ENCODE measurements at places on chromosomes 6 and 20.

DNA sequence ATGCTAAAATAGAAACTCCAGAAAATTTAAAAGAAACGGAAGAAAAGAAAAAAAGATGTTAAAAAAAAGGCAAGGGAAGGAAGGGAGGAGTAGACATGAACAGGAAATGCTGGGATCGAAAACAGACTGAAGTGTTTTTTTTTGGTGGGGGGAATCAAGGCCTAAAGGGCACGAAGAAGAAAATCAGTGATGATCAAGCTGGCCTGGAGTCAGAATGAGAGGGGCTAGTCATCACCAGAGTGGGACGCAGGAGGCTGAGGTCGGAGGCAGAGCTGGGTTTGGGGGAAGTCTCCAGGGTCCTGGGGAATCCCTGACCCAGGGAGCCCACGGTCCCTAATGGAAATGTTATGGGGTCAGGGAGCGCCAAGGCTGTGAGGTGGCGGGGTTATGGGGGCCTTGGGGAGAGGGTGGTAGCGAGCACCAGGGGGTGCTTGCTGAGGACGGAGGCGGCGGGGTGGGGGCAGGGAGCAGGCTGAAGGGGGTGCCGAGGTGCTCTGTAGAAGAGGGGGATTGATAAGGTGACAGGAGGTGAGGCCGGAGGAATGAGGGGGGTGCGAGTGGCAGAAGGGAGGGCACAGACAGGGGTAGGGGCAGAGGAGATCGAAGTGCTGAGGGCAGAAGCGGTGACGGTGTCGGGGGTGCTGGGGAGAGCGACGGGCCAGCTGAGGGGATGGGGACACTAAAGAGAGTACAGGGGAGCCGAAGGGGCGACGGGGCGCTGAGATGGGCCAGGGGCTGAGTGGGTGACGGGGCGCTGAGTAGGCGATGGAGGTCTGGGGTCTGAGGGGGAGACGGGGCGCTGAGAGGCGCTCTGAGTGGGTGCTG, 684 bp downstream of the ZNFX1 start:
- DNase-seq = no peak

GRCh38 chr6:15914553-15914952, 214.3 kb upstream of the MYLIP start:
- no peak for DNase-seq

GRCh38 chr6:143465546-143465945, 14.9 kb downstream of the PEX3 start:
- no peak for DNase-seq

GRCh38 chr6:169884158-169884557, 132.7 kb downstream of the ERMARD start:
- DNase-seq = no peak

GRCh38 chr6:24920136-24920535, 15.6 kb downstream of the RIPOR2 start:
- no peak for DNase-seq

- no peak for DNase-seq
These were observed 2.9 kb downstream of the ISM1 start for GRCh38 chr20:13223736-13224520.

GRCh38 chr6:26420688-26421171, 18.7 kb downstream of the BTN3A1 start:
- no peak for DNase-seq

- DNase-seq = no peak
These were observed 27.1 kb downstream of the SMOC2 start for GRCh38 chr6:168468045-168468444.

GRCh38 chr20:24742989-24743388, 206.1 kb upstream of the CST7 start:
- DNase-seq = no peak

DNA sequence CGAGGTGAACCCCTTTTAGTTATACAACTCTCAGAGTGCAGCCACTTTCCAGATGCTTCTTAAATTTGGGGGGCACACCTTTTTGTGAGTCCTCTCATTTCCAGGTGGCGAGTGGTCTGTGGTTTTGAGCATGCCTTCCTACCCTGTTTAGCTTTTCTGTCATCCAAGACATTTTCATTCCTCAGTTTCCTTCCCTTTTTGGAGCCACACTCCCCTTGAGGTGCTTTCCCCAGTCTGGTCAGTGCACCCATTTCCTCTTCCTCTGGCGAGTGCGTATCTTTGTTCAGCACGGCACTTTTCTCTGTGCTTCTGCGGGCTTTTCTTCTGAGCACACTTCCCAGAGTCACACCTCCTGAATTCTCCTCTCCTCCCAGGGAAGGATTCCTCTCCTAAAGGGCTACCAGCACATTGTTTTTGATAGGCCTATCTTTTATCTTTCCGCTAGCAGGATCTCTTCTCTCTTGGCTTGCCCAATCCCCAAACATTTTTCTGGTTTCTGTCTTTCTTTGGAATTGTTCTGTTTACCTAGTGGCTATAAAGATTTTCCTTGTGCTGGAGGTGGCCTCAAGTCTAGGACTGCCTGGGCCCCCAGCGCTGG, 1.4 kb downstream of the PHF20 start:
- DNase-seq = no peak

GRCh38 chr6:149984773-149985172, 21.0 kb downstream of the ULBP1 start:
- no peak for DNase-seq

DNA sequence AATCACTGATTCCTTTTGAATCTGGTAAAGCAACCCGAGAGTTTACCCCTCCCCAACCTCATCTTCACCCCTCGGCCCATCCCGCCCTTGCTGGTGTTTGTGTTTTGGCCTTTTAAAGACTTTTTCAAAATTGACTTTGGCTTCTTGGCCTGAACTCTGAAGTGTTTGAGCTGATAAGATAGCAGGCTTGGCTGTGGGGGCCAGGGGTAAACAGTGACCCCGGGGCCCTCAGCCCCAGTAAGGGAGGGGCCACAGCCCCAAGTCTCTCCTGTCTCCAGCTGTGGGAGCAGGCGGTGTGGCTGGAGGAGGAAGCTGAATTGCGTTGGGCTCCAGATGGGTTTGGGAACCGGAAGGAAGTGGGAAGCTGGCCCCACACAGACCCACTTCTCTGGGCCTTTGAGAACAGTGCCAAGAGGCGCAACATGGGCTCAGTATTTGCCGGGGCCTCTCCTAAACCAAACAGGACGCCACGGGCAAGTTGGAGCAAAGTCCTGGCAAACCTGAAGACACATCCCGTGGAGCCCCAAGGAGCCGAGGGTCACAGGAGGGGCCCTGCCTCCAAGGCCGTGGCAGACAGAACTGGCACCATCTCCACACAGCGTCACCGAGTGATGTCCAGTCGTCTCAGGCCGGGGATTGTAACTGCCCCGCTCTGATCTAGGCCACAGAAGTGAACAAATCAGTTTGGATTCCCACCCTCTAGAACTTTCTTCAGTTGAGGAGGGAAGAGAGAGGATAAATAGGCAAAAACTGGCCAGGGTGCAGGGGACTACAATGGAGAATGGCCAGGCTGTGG, 54.3 kb upstream of the PTPN1 start:
- no peak for DNase-seq

GRCh38 chr6:133248241-133249001, 7.3 kb downstream of the EYA4 start:
- DNase-seq = no peak

GRCh38 chr6:156695742-156696141, 81.4 kb upstream of the ARID1B start:
- DNase-seq = no peak

- DNase-seq = no peak
These were observed 671.5 kb downstream of the CBLN4 start for GRCh38 chr20:55333798-55334197.

DNA sequence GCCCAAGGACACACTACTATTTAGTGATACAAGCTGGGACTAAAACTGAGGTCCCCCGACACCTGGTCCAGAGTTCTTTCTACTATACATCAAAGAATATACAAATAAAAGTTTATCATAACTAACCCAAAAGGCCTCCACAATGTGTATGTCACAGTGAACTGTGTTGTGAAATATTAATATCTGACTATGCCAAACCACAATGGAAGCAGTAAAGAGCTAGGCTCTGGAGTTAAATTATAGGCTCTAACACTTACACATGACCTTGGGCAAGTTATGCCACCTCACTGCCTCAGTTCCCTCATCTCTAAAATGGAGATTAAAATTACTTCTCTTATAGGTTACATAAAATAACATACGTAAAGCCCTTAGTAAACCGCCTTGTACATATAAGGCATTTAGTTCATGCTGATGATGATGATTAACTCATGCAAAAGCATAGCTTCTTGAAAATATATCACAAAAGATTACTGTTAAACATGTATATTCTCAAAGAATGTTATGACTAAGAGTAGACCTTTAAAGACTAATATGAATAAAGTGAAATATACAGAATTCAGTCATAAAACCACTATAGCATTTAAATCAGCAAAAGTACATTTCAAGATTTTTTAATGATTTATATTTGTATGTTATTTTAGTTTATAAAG, 5.7 kb downstream of the SUPT3H start:
- no peak for DNase-seq

- no peak for DNase-seq
These were observed 31.6 kb upstream of the LY86 start for GRCh38 chr6:6556738-6557503.

GRCh38 chr20:59955131-59955796, 3.0 kb upstream of the CDH26 start:
- DNase-seq = no peak

GRCh38 chr20:51401496-51401895, 141.0 kb downstream of the NFATC2 start:
- DNase-seq = no peak

DNA sequence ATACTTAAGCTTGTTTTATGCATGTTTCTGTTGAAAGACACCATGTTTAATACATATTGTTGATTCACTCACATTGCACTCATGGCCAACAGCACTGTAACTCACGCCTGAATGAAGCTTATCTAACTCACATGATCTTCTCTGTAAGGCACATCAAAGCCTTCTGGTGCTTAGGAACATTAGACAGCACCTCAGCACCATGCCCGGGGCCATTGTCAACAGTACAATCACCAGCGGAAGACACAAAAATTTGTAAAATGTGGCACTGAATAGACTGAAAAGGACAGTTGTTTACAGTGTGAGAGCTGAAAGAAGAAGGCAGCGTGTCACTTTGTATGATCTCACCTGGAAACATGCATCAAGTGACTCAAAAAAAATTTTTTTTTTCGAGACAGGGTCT, 8.9 kb upstream of the TCF15 start:
- no peak for DNase-seq

- DNase-seq = no peak
These were observed 11.7 kb downstream of the SOD2 start for GRCh38 chr6:159681191-159681880.

DNA sequence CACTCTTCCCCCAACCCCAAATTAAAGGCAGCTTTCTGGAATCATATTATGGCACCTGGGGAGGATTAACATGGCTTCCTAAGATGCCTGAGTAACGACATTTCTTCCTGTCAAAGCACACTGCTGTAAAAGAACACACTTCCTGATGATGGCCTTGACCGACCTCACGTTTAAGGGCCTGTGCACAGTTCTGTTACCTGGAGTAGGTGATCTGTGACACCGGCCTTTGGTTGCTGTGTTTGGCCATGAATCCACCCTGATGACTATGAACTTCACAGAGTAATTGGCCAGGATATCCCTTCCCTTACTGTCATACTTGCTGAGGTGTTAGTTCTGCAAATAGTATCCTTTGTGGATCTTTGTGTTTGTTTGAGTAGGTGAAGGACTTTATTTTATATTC, 45.8 kb downstream of the PLCB4 start:
- no peak for DNase-seq

- no peak for DNase-seq
These were observed 17.7 kb downstream of the DHX35 start for GRCh38 chr20:38979842-38980241.

DNA sequence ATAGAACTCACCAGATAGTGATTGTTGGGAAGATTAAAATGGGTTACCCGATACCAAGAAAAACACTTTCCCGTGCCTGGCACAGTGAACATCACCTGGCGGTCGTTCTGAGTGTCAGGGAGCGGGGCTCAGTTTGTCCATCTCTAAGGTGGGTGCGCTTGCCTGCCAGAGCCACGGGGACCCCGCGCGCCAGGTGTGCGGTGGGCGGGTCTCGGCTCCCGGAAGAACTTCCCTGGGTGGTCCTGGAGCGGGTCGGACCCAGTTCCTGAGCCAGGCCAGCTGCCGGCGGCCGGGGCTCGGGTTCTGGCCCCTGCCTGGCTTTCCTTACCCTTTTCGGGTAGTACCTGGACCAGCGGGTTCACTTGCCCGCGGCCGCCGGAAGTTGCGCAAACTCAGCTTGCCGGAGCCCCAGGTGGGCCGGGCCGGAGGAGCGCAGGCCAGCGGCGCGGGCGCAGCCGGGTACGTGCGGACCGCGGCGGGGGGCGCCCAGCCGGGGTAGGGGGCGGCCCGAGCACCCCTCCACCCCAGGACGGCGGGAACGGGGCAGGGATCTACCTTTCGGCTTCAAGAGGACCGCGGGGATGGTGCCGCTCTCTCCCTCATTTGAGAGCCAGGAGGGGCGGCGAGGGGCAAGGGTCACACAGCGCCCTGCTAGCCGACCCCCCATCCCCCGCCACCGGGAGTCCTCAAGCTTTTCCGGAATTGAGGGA, 7.5 kb downstream of the FAM110A start:
- DNase-seq = no peak

GRCh38 chr6:124119596-124119995, 315.9 kb downstream of the NKAIN2 start:
- no peak for DNase-seq

DNA sequence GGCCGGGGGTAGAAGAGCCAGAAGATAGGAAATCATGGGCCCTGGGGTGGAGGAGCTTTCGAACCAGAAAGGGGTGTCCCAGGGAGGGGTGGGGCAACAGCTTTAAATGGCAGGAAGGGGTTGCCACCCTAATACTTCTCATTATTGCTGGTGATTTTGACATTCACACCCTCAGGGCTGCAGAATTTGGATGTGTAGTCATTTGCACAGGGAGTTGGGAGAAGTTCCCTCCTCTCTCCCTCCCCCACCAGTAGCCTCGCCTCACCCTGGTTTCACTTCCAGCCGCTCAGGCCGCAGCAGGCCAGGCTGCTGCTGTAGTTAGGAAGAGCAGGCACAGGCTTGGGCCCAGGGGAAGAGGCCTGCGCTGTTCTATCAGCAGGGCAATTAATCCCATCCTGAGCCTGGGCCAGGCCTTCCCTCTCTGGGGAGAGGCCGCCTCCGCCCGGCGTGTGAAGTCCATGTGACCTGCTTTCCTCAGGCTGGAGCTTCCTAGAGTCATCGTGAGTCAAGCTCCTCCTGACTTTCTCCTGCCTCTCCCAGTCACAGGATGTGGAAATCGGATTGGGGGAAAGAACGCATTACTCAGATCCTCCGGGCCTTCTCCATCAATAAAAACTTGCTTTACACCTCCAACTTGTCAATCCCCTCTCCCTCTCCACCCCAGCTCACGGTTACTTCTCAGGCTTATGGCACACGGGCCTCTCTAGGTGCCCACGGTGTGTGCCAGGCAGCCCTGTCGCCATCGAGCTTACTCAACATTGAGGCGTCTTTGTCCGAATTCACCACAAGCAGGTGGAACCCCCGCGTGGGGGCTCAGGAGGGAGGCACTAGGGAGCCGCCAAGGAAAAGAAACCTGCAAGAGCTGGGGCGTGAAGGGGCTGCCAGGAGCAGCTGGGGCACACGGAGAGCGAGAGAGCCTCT, 7.8 kb downstream of the ADTRP start:
- no peak for DNase-seq

Data from anterior cingulate cortex (tissue), 58 donors.